ENCODE measurements at places on chromosomes 16 and 17. TPM values are rescaled to one million over a fixed set of nuclear protein-coding genes. Genes with fewer than 3 reads are reported as not detected.

Gene TBC1D3K
- not detected for total RNA-seq

Gene TMC5
- under 0.01 TPM for total RNA-seq

Gene DNAH9
- total RNA-seq: 0.09 TPM

Gene TUFM
- total RNA-seq: 94.2 TPM

GRCh38 chr17:42928714-42929496, 28.3 kb downstream of the G6PC1 start:
- no peak overlapping the region for H3K4me3 ChIP-seq
- H3K4me1 ChIP-seq: no peaks in the 10 kb centered on the region
- DNase-seq: peak; percentile 40
- H3K27ac ChIP-seq: no peak overlapping the region

GRCh38 chr17:34721326-34721725, 141.9 kb downstream of the TMEM132E start:
- DNase-seq: no peak
- no peak overlapping the region for H3K27ac ChIP-seq
- no peaks in the 10 kb centered on the region for H3K4me1 ChIP-seq
- no peak overlapping the region for H3K4me3 ChIP-seq
- no peaks in the 10 kb centered on the region for H3K27me3 ChIP-seq

GRCh38 chr17:15255713-15256454, 9.2 kb downstream of the PMP22 start:
- DNase-seq: no peak
- H3K4me1 ChIP-seq: peaks cover 8% of the 10 kb centered on the region
- H3K36me3 ChIP-seq: no peaks in the 10 kb centered on the region
- H3K27me3 ChIP-seq: peaks cover 31% of the 10 kb centered on the region

DNA sequence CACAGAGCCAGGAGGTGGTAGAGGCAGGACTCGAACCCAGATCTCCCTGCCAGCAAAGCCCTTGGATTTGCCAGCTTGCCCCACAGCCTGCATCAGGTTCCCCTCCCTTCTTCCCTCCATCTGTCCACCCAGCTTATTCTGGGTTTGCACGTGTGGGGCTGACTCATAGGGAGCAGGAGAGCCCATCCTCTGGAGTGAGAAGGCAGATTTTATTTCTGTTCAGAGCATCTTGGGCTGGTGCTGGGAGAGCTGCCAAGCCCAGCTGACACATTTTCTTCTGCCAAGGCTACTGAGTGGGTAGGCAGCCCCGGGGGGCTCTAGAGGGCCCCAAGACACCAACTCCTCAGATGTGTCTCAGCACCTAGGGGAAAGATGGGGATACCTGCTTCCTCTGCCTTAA, 106.3 kb upstream of the CRHR1 start:
- H3K4me1 ChIP-seq: no peaks in the 10 kb centered on the region
- no peaks in the 10 kb centered on the region for H3K36me3 ChIP-seq
- no peak overlapping the region for H3K4me3 ChIP-seq
- DNase-seq: no peak

DNA sequence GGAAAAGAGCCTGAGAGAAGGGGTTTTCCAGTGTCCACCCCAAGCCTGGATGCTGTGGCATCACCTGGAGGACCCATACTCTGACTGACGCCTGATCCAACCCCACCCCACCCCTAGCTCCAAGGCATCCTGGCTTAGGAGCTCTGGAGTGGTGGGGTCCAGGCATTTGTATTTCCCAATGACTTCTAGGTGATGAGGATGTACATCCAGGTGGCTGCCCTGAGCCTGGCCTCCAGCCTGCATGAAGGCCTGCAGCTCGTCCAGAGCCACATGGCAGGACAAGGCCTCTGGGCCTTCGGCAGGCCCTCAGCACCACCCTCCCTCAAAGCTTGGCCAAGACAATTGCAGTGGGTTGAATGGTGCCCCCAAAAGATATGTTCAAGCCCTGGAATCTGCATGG, 347.5 kb downstream of the C16orf95 start:
- no peaks in the 10 kb centered on the region for H3K36me3 ChIP-seq
- no peak overlapping the region for H3K4me3 ChIP-seq
- H3K27me3 ChIP-seq: no peaks in the 10 kb centered on the region
- H3K4me1 ChIP-seq: no peaks in the 10 kb centered on the region
- H3K27ac ChIP-seq: no peak overlapping the region

DNA sequence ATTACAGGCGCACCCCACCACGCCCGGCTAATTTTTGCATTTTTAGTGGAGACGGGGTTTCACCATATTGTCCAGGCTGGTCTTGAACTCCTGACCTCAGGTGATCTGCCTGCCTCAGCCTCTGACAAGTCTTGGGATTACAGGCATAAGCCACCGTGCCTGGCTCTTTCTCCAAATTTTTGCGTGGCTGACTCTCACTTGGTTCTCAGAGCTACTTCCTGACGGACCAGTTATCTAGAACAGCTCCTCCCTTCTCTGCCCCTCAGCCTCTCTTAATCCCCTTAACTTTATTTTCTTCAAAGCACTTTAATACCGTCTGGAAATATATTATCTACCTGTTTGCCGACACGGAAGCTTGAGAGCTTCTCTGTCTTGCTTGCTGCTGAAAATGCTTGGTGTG, 4.2 kb downstream of the YPEL2 start:
- H3K27ac ChIP-seq: no peak overlapping the region
- DNase-seq: no peak
- peaks cover 10% of the 10 kb centered on the region for H3K4me1 ChIP-seq
- H3K36me3 ChIP-seq: no peaks in the 10 kb centered on the region
- no peak overlapping the region for H3K4me3 ChIP-seq

DNA sequence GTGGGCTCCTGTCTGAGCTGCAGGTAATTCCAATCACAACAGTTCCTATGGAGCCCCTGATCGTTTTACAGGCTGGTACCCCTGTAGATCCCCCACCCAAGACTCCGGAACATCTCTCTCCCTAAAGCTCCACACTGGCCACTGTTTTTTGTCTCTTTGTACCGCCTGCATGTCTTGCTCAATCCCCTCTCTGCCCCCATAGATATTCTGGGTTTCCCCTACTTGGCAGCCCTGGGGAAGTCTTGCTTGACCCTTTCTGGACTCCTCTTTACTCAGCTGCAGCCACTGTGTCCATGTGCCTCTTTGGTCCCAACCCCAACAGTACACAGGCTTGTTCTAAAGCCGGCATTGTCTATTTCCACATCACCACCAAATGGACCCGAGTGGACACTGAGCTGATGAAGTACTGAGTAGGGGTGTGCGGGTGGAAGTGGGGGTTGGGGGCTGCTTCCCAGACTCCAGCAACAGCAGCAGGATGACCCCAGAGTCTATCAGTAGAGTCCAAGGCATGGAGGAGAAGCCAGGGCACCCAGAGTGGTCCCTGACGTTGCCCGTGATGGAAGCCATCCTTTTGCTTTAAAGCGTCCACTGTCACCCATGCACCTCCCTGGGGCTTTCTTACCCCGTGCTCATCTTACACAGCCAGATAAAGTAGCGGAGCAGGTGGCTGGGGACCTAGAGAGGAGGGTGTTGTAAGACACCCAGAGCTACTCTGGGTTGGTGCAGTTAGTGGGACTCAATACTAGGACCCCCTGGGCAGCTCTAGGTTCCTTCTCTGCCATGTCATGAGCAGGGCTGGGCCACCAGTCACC, 6.4 kb downstream of the CD300LB start:
- no peak for DNase-seq
- no peaks in the 10 kb centered on the region for H3K4me1 ChIP-seq
- no peak overlapping the region for H3K27ac ChIP-seq
- H3K4me3 ChIP-seq: no peak overlapping the region
- no peaks in the 10 kb centered on the region for H3K36me3 ChIP-seq
- H3K27me3 ChIP-seq: no peaks in the 10 kb centered on the region

GRCh38 chr16:23578101-23578830, 17.9 kb downstream of the NDUFAB1 start:
- H3K4me3 ChIP-seq: no peak overlapping the region
- H3K27ac ChIP-seq: no peak overlapping the region
- no peaks in the 10 kb centered on the region for H3K27me3 ChIP-seq
- H3K36me3 ChIP-seq: peaks cover 29% of the 10 kb centered on the region

GRCh38 chr17:35313875-35314409, 59.5 kb downstream of the SLFN11 start:
- no peak overlapping the region for H3K27ac ChIP-seq
- DNase-seq: peak; percentile 19
- H3K4me1 ChIP-seq: peaks cover 17% of the 10 kb centered on the region
- peak overlapping the region; percentile 58 for H3K4me3 ChIP-seq
- no peaks in the 10 kb centered on the region for H3K27me3 ChIP-seq

- DNase-seq: no peak
- H3K4me3 ChIP-seq: no peak overlapping the region
- no peaks in the 10 kb centered on the region for H3K27me3 ChIP-seq
- H3K36me3 ChIP-seq: no peaks in the 10 kb centered on the region
- peaks cover 93% of the 10 kb centered on the region for H3K4me1 ChIP-seq
- peak overlapping the region; percentile 96 for H3K27ac ChIP-seq
These were observed 26.2 kb downstream of the CCR7 start for GRCh38 chr17:40538936-40539705.

- no peak for DNase-seq
- H3K4me3 ChIP-seq: no peak overlapping the region
- H3K27me3 ChIP-seq: no peaks in the 10 kb centered on the region
- H3K4me1 ChIP-seq: no peaks in the 10 kb centered on the region
- H3K36me3 ChIP-seq: no peaks in the 10 kb centered on the region
- H3K27ac ChIP-seq: no peak overlapping the region
These were observed 186.4 kb upstream of the CDH13 start for GRCh38 chr16:82440336-82440735.

GRCh38 chr17:45149669-45150664, 1.7 kb downstream of the HEXIM1 start:
- peaks cover 20% of the 10 kb centered on the region for H3K4me1 ChIP-seq
- DNase-seq: no peak
- H3K4me3 ChIP-seq: peak overlapping the region; percentile 87
- H3K36me3 ChIP-seq: no peaks in the 10 kb centered on the region

DNA sequence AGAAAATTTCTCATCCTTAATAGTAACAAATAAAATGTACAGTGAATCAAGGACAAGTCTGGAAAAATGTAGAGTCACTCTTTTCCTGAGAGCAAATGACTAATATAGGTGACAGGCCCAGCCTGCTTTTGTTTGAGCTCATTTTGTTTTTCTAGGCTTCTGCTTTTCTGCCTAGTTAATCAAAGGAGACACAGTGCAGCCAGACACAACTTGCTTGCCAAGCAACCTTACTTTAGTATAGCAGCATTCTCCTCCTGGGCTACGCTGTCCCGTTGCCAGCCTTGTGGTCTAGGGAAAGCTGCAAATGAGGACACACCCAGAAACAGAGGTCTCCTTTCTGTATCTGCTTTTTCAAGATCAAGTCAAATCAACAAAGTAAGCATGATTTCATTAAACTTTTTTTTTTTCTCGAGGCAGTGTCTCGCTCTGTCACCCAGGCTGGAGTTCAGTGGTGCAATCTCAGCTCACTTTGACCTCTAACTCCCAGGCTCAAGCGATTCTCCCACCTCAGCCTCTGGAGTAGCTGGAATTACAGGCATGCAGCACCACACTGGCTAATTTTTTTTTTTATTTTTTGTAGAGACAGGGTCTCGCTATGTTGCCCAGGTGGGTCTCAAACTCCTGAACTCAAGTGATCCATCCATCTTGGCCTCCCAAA, 17.2 kb downstream of the GINS3 start:
- H3K27me3 ChIP-seq: no peaks in the 10 kb centered on the region
- H3K27ac ChIP-seq: peak overlapping the region; percentile 31
- no peak for DNase-seq

GRCh38 chr16:48498769-48499631, 111.0 kb downstream of the N4BP1 start:
- H3K27ac ChIP-seq: peak overlapping the region; percentile 34
- no peaks in the 10 kb centered on the region for H3K27me3 ChIP-seq
- DNase-seq: no peak
- H3K4me3 ChIP-seq: no peak overlapping the region
- H3K4me1 ChIP-seq: peaks cover 3% of the 10 kb centered on the region

DNA sequence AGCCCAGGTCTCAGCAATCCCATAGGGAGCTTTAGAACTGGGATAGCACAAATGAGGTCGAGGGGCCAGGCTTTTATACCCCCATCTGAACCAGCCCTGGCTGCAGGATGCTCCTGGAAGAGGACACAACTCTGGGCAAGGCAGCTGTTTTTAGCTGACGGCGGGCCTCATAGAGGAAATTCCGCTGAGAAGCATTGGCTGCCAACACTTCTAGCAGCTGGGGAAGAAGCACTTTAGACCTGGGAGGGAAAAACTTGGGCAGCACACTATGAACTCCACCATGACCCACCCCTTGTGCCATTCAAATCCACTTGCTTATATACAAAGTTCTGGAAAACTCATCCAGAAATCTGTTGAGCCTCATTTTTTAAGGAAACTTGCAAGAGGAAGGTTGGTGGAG, 5.0 kb downstream of the CCL11 start:
- DNase-seq: no peak
- no peaks in the 10 kb centered on the region for H3K36me3 ChIP-seq
- no peak overlapping the region for H3K4me3 ChIP-seq
- no peak overlapping the region for H3K27ac ChIP-seq
- no peaks in the 10 kb centered on the region for H3K4me1 ChIP-seq
- H3K27me3 ChIP-seq: no peaks in the 10 kb centered on the region

DNA sequence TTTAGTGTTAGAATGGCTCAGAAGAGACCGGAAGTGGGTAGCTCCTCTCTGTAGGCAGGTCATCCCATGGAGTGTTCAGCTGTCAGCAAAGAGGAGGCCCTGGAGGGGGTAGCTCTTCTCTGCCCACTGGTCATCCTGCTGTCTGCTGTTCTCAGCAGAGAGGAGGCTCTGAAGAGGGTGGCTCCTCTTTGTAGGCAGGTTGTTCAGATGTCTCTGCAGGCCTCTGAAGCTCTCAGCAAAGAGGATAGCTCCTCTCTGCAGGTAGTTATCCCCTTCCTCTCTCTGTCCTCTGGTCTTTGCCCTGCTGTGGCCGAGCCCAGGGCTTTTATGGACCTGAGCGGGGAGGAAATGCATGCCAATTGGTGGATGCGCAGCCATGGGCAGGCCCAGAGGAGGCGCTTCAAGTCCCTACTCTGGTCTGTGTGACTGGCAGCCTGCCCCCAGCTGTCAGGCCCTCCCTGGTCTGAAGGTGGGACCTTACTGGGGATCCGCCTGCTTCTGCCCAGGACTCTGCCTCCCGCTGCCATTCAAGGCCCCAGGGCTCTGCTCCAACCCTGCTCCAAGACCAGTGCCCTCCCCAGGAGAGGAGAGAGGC, 32.5 kb upstream of the FA2H start:
- H3K27ac ChIP-seq: no peak overlapping the region
- H3K4me1 ChIP-seq: no peaks in the 10 kb centered on the region
- no peaks in the 10 kb centered on the region for H3K36me3 ChIP-seq
- DNase-seq: no peak

- H3K27ac ChIP-seq: peak overlapping the region; percentile 0
- no peak for DNase-seq
- peaks cover 44% of the 10 kb centered on the region for H3K27me3 ChIP-seq
These were observed 19.9 kb downstream of the GJD3 start for GRCh38 chr17:40344421-40345160.

DNA sequence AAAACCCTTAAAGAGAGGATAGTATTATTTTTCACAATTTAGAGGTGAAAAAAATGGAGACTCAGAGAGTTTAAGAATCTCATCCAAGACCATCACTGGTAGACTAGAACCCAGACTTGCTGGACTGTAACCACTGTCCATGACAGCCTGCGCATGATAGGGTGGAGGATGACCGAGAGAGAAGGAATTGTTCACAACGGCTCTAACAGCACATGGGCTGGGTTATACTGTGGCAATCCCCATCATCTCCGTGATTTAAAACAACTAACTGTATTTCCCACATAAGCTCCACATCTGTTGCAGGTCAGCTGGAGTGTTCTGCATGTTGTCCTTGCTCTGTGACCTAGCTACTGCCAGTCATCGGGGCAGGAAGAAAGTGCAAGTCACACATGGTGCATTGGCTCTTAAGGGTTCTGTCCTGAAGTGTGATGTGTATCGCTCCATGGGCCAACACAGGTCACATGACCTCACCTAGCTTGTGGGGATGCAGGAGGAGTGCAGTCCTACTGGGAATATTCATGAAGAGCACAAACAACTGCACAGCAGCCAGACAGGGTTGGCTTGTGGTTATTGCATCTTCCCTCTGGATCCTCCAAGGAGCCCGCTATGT, 131.2 kb upstream of the MPHOSPH6 start:
- no peak overlapping the region for H3K27ac ChIP-seq
- DNase-seq: no peak
- H3K36me3 ChIP-seq: no peaks in the 10 kb centered on the region
- H3K4me1 ChIP-seq: no peaks in the 10 kb centered on the region

All from thymus (tissue), 14 donors.